ENCODE measurements at places on chromosomes 6 and 20. TPM values are rescaled to one million over a fixed set of nuclear protein-coding genes. Genes with fewer than 3 reads are reported as not detected.

GRCh38 chr20:47795214-47795907 is 10.1 kb upstream of the SULF2 start:
- no peaks in the 10 kb centered on the region for H3K27me3 ChIP-seq
- H3K4me3 ChIP-seq = no peak overlapping the region
- no peaks in the 10 kb centered on the region for H3K36me3 ChIP-seq
- no peak for DNase-seq
- H3K4me1 ChIP-seq = peaks cover 9% of the 10 kb centered on the region
- H3K27ac ChIP-seq = no peak overlapping the region

The PPDPF gene
- polyA plus RNA-seq = 330 TPM

GRCh38 chr20:33445881-33446625 is 2.5 kb upstream of the SNTA1 start:
- no peak for DNase-seq
- peaks cover 12% of the 10 kb centered on the region for H3K4me1 ChIP-seq
- H3K27ac ChIP-seq = no peak overlapping the region
- H3K36me3 ChIP-seq = no peaks in the 10 kb centered on the region
- no peak overlapping the region for H3K4me3 ChIP-seq

The SLC24A3 gene
- polyA plus RNA-seq = 1.3 TPM

- H3K27me3 ChIP-seq = no peaks in the 10 kb centered on the region
- H3K4me3 ChIP-seq = peak overlapping the region; percentile 25
- DNase-seq = peak; percentile 67
- no peaks in the 10 kb centered on the region for H3K36me3 ChIP-seq
These were observed 674 bp downstream of the MAPK14 start for GRCh38 chr6:36028088-36028876.

DNA sequence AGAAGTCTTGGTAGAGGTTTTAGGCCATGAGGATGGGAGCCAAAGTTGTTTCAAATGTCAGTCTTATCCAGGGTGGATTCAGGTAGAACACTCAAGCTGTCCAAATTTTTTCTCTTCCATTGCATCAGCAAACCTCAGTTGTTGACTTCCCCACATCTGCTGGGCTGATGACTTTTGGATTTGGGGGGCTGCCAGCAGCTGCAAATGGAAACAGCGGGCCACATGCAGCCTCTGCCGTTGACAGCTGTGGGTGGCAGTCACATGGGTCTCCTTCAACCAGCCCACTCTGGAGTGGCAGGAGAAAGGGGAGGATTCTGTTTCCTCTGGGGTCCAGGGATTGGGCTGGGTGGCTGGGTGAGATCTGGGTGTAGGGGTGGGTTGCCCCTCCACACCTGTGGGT is 5.8 kb upstream of the MLN start:
- no peaks in the 10 kb centered on the region for H3K36me3 ChIP-seq
- no peak overlapping the region for H3K27ac ChIP-seq
- no peak overlapping the region for H3K4me3 ChIP-seq
- DNase-seq = no peak
- peaks cover 23% of the 10 kb centered on the region for H3K27me3 ChIP-seq

DNA sequence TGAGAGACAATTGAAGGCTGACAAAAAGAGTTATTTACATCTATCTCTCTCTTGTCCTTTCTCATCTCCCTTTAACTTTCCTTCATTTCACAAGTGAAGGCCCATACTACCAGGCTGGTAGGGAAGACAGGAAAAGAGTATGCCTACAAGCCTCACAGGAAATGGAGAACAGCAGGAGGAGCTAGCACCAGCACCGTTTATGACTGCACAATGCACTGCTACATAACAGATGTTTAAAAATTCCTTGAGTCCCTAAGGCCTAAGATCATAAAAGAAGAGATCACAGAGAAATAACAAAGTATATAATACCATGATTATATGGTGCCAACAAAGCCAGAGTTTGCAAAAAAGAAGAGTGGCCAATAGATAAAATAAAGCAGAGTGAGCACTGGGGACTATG is 194.8 kb downstream of the UNC5CL start:
- H3K27ac ChIP-seq = no peak overlapping the region
- no peak overlapping the region for H3K4me3 ChIP-seq
- H3K36me3 ChIP-seq = no peaks in the 10 kb centered on the region
- H3K4me1 ChIP-seq = no peaks in the 10 kb centered on the region

DNA sequence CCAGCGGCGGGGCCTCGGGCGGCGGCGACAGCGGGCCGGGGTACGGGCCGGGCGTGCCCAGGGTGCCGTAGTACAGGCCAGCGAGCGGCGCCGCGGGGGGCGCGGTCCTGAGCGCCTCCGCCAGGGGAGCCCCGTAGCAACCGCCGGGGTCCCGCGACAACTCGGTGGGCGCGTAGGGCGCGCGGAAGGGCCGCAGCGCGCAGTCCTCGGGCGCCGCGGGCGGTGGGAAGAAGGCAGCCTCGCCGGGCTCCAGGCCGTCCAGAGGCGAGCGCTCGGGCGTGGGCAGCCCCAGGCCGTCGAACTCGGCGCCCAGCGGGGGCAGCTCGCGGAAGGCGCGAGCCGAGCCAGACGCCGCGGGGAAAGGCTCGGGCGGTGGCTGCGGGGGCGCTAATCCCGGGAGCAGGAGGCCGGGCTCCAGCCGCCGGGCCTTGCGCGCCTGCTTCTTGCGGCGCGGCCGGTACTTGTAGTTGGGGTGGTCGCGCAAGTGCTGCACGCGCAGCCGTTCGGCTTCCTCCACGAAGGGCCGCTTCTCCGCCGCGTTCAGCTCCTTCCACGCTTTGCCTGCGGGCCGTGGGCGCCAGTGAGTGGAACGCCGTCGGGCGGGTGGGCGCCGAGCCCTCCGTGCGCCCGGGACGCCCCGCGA is 916 bp downstream of the SOX18 start:
- no peak overlapping the region for H3K4me3 ChIP-seq
- no peak for DNase-seq
- H3K27me3 ChIP-seq = peaks cover 47% of the 10 kb centered on the region
- H3K27ac ChIP-seq = no peak overlapping the region
- peaks cover 11% of the 10 kb centered on the region for H3K4me1 ChIP-seq
- no peaks in the 10 kb centered on the region for H3K36me3 ChIP-seq

DNA sequence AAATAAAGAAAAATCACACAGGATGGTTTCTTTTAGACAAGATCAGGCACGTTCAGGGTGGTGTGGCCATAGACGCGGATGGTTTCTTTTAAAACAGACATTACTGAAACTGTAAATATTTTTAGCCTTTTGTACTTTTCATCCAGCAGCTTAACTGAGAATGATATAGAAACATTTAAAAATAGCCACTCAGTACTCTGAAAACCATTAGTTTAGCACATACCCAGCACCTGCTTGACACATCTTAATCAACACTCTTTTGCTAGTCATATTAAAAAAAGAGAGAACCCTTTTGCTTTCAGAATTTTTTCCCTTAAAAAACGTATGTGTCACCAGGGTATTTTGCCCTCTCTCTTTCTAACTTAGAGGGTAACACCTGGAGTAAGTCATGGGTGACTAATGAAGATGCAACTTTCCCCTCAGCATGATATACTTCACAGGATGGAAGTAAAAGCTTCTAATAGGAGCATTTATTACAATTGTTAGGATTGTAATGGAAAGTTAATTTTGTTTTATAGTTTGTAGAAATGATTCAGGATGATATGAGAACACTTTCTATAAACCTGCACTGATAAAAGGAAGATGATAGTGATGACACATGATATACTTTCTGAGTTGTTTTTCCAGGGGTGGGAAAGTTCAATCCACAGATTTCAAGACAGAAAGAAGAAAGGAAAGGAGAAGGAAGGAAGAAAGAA is 45.2 kb downstream of the BACH2 start:
- H3K36me3 ChIP-seq = no peaks in the 10 kb centered on the region
- H3K4me1 ChIP-seq = no peaks in the 10 kb centered on the region
- no peak for DNase-seq
- no peaks in the 10 kb centered on the region for H3K27me3 ChIP-seq

The GLO1 gene
- polyA plus RNA-seq = 110 TPM

All from hepatocyte (in vitro differentiated cells).